Activated CD8-positive, alpha-beta memory T cell treated with anti-CD3 and anti-CD28 coated beads, Interleukin-2, amount 10 ng/mL, durations not matched to agents 7 days and 5 days (primary cell): ENCODE measurements at places on chromosomes 7 and 10. TPM values are rescaled to one million over a fixed set of nuclear protein-coding genes. Genes with fewer than 3 reads are reported as not detected.
A peak's percentile ranks its signal among the peaks of the same experiment; 100 is the strongest.

DNA sequence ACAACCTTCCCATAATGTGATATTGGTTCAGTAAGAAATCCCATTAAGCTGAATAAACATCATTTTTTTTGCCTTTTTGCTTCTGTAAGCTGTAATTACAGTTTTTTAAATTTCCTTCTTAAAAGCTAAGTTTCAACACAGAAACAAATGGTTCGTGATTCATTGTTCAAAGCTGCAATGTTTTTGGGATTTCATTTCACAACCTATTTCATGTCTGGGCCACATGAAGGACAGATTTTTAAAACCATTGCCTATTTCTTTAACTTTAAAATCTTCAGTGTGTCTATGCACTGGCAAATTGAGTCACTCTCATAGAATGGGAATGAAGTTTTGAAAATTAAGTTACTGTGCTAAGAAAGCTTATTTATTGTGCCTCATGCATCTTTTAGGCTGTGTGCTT lies 66.9 kb downstream of the TFPI2 start:
- H3K4me3 ChIP-seq: no peak overlapping the region
- peaks cover 1% of the 10 kb centered on the region for H3K4me1 ChIP-seq
- peaks cover 9% of the 10 kb centered on the region for H3K27me3 ChIP-seq
- no peak overlapping the region for H3K27ac ChIP-seq
- no peak for DNase-seq
- H3K36me3 ChIP-seq: no peaks in the 10 kb centered on the region

GRCh38 chr7:40356312-40356711 lies 221.5 kb downstream of the SUGCT start:
- no peaks in the 10 kb centered on the region for H3K27me3 ChIP-seq
- no peak overlapping the region for H3K4me3 ChIP-seq

DNA sequence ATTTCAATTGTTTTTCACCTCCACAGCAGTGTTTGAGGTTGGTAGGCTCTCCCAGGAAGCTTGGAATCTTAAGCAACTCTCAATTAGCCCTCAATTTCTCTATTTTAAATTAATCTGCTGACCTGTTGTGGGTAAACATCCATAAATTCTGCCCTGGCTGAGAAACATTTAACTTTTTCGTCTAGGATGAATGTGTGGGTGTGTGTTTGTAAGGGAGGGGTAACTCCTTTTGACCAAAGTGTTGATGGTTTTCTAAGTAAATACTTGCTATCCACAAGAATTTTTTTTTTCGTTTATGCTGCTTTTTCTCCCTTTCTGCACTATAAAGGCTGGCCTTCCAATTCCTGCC lies 973 bp downstream of the PPP3CB start:
- H3K27me3 ChIP-seq: no peaks in the 10 kb centered on the region
- H3K4me3 ChIP-seq: peak overlapping the region; percentile 85
- peaks cover 41% of the 10 kb centered on the region for H3K4me1 ChIP-seq

DNA sequence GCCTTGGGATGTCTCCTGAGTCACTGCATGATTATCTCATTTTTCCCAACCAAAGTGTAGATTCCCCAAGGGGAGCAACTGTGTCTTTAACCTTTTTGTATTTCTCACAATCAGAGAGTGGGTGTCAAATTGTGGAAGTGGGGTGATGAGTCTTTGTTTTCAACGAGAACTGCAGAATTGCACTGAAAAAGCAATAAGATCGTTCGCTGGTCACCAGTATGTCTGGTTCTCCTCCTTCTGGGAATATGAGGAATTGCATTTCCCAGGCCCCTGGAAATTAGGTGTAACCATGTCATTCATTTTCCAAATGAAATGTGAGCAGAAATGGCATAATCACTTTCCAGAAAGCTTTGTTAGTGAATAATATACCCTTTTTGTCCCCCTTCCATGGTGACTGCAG lies 326.9 kb downstream of the GPAM start:
- no peak for DNase-seq
- no peaks in the 10 kb centered on the region for H3K27me3 ChIP-seq
- H3K4me1 ChIP-seq: no peaks in the 10 kb centered on the region
- H3K4me3 ChIP-seq: no peak overlapping the region
- H3K27ac ChIP-seq: no peak overlapping the region

- peaks cover 4% of the 10 kb centered on the region for H3K36me3 ChIP-seq
- H3K4me3 ChIP-seq: no peak overlapping the region
- H3K27ac ChIP-seq: no peak overlapping the region
- peaks cover 2% of the 10 kb centered on the region for H3K27me3 ChIP-seq
- DNase-seq: no peak
- peaks cover 12% of the 10 kb centered on the region for H3K4me1 ChIP-seq
Measured at GRCh38 chr7:95430864-95431263, 4.0 kb downstream of the PON2 start.

DNA sequence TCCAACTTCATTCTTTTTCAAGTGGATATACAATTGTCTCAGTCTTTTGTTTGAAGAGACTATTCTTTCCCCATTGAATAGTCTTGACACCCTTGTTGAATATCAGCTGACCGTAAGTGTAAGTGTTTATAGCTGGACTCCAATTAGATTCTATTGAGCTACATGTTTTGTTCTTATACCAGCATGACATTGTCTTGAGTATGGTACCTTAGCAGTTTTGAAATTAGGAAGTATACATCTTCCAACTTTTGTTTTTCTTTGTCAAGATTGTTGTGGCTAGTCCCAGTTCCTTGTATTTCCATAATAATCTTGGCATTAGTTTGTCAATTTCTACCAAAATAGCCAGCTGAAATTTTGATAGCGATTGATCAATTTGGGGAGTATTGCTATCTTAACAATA lies 56.9 kb downstream of the MYL10 start:
- no peaks in the 10 kb centered on the region for H3K4me1 ChIP-seq
- no peak overlapping the region for H3K27ac ChIP-seq
- peaks cover 24% of the 10 kb centered on the region for H3K27me3 ChIP-seq
- no peak overlapping the region for H3K4me3 ChIP-seq
- H3K36me3 ChIP-seq: peaks cover 3% of the 10 kb centered on the region

GRCh38 chr10:79103129-79103528 lies 34.4 kb downstream of the ZMIZ1 start:
- no peaks in the 10 kb centered on the region for H3K27me3 ChIP-seq
- no peak overlapping the region for H3K4me3 ChIP-seq
- no peak for DNase-seq
- H3K4me1 ChIP-seq: peaks cover 2% of the 10 kb centered on the region
- H3K36me3 ChIP-seq: no peaks in the 10 kb centered on the region

- H3K27ac ChIP-seq: no peak overlapping the region
- H3K4me1 ChIP-seq: no peaks in the 10 kb centered on the region
- no peaks in the 10 kb centered on the region for H3K27me3 ChIP-seq
- H3K36me3 ChIP-seq: peaks cover 26% of the 10 kb centered on the region
- H3K4me3 ChIP-seq: no peak overlapping the region
- DNase-seq: no peak
Measured at GRCh38 chr7:92366730-92367129, 80.6 kb upstream of the GATAD1 start.

- H3K36me3 ChIP-seq: no peaks in the 10 kb centered on the region
- no peaks in the 10 kb centered on the region for H3K4me1 ChIP-seq
- no peak overlapping the region for H3K27ac ChIP-seq
- H3K4me3 ChIP-seq: no peak overlapping the region
Measured at GRCh38 chr10:11462071-11462470, 149.4 kb downstream of the USP6NL start.

GRCh38 chr7:159231017-159231416 lies 86.3 kb upstream of the VIPR2 start:
- H3K4me1 ChIP-seq: no peaks in the 10 kb centered on the region
- no peak overlapping the region for H3K4me3 ChIP-seq
- H3K27ac ChIP-seq: no peak overlapping the region
- no peak for DNase-seq

DNA sequence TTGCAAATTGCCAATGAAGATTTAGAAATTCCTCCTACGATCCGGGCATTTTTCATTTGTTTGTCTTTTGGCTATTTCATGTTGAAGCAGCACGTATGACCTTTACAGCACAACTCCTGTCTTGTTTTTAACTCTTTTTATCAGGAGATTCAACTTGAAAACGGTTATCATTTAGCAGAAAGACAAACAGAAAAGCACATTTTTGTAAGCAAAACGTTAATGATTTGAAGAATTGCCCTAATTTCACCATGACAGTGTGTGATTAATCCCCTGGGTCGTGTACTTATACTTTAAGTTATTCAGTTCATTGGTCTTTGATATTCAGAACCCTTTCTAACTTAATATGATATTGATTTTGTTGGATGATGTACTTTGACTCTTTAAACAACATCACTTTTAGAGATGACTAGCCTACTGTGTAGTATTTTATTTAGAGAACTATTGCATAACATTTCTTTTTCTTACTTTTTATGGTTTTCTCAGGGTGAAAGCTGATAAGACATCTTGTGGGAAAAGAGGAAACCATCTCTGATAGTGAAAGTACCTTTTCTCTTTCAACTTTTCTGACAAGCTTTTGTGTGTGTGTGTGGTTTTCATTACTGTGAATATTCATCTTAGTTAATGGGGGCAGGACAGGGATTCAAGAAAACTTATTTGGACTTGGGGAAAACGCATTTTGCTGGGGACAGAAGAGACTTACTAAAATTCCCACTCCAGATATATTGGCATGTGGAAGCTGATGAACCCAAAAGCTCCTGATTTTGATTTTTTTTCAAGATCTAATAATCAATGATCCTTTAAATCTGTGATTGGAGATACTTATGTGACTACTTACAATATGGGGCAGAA lies 8.1 kb downstream of the HHEX start:
- H3K27me3 ChIP-seq: peaks cover 81% of the 10 kb centered on the region
- no peak overlapping the region for H3K27ac ChIP-seq

DNA sequence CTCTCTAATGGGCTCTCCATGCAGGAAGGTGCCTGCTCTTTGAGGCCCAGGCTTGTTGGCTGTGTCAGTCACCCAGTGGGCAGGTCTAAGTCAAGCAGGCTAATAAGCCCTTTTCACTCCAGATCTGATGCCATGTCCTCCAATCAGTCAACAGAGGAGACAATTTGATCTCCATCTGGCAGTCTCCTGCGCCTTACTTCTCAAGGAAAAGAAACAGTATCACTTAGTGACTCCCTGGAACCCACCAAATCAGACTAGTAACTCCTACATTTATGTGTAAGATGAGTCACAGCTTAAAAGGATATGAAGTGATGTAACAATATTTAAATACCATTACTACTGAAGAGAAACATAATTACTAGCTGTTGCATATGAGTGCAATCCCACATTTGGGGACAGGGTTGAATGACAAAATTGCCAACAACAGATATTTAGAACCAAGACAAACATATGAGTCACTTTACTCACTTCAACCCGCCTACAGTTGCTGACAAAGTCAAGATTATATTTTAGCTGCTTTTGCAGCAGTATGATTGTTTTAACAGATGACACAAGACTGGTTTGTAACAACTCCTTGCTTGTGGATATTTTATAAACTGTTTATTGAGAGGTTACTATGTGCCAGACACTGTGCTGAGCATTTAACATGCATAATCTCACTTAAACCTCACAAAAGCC lies 72.1 kb downstream of the USP6NL start:
- H3K27me3 ChIP-seq: peaks cover 11% of the 10 kb centered on the region
- no peak overlapping the region for H3K4me3 ChIP-seq
- H3K4me1 ChIP-seq: peaks cover 3% of the 10 kb centered on the region
- no peaks in the 10 kb centered on the region for H3K36me3 ChIP-seq
- no peak for DNase-seq

DNA sequence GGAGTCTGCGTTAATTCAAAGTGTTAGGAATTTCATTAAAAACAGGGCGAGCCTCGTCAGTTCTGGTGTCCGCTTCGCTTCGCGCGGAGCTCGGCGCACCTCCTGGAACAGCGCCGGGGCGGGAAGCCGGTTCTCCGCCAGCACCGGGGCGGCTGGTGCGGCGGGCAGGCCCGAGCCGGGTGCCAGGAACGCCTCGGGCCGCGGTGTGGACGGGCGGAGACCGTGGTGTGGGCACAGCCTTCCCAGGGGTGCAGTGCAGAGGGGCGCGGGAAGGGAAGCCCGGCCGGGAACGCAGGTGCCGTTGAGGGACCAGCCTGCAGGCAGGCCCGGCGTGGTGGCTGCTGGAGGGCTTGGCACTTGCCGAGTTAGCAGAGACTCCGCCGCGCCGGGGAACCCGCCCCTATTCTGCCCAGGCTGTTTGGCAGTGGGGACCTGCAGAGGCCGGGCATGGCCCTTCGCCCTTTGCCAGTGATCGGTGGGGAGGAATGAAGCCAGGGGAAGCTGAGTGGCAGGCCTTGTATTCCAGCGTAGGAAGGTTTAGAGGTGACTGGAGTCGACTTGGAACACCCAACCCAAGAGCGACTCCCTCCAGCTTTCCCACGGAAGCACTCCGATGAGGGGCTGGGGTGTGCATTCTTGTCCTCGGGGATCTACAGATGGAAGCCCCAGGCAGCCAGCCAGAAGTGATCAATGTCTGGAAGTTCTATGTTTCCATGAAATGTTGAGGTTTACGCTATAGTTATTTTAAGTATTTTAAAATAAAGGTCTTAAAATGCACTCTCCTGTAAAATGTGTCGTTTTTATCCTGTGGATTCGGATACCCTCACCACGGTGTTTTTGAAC lies 945 bp upstream of the RHEB start:
- H3K27me3 ChIP-seq: peaks cover 8% of the 10 kb centered on the region
- peaks cover 32% of the 10 kb centered on the region for H3K4me1 ChIP-seq
- H3K27ac ChIP-seq: peak overlapping the region; percentile 95
- H3K36me3 ChIP-seq: peaks cover 12% of the 10 kb centered on the region
- peak overlapping the region; percentile 95 for H3K4me3 ChIP-seq
- peak; percentile 64 for DNase-seq

DNA sequence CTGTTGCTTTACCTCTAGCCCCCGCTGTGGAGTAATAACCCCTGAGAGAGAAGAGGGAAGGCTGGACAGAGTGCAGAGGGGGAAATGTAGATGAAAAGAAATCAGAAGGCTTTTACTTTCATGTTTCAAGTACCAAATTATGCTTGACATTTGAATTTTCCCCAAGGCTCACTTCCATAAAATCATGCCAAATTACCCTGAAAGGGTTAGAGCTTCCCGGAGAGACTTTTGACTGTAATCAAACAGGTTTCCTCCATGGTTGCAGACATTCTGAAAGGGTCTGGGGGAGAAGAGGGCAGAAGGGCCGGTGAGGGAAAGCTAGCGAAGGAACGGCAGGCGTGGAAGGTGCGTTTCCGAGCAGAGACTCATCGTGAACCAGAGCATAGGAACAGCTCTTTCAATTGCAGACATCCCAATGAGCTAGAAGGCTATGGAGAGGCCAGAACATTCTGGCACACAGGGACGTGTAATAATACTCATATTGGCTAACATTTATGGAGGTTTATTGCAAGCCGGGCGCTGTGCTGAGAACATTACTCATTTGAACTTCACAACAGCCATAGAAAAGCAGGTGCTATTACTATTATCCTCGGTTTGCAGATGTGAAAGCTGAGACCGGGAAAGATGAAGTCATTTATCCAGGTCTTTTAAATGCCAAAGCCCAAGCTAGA lies 620.8 kb upstream of the AUTS2 start:
- no peaks in the 10 kb centered on the region for H3K36me3 ChIP-seq
- no peak overlapping the region for H3K27ac ChIP-seq
- H3K27me3 ChIP-seq: no peaks in the 10 kb centered on the region
- no peaks in the 10 kb centered on the region for H3K4me1 ChIP-seq
- H3K4me3 ChIP-seq: no peak overlapping the region

LRIT1 gene
- not detected for total RNA-seq

CYP26A1 gene
- not detected for total RNA-seq

TRPV6 gene
- not detected for total RNA-seq

NEUROD6 gene
- not detected for total RNA-seq

ENTPD1 gene
- 150 TPM for total RNA-seq
